ENCODE measurements at places on chromosomes 1 and 21. TPM values are rescaled to one million over a fixed set of nuclear protein-coding genes. Genes with fewer than 3 reads are reported as not detected.

TESK2 gene
- total RNA-seq: 0.53 TPM

PEAR1 gene
- total RNA-seq: 17.9 TPM

CFHR4 gene
- not detected for total RNA-seq

SRP9 gene
- total RNA-seq: 317 TPM

OR14K1 gene
- not detected for total RNA-seq

HES2 gene
- not detected for total RNA-seq

Data from myometrial cell (primary cell).